ENCODE measurements at places on chromosomes 13 and 19.
A peak's percentile ranks its signal among the peaks of the same experiment; 100 is the strongest.

GRCh38 chr13:21694831-21695230, 24.0 kb downstream of the FGF9 start:
- DNase-seq = no peak

GRCh38 chr19:46134527-46134926, 10.0 kb upstream of the IGFL3 start:
- DNase-seq = peak; percentile 27

GRCh38 chr19:33462112-33462791, 59.3 kb downstream of the PEPD start:
- DNase-seq = no peak

DNA sequence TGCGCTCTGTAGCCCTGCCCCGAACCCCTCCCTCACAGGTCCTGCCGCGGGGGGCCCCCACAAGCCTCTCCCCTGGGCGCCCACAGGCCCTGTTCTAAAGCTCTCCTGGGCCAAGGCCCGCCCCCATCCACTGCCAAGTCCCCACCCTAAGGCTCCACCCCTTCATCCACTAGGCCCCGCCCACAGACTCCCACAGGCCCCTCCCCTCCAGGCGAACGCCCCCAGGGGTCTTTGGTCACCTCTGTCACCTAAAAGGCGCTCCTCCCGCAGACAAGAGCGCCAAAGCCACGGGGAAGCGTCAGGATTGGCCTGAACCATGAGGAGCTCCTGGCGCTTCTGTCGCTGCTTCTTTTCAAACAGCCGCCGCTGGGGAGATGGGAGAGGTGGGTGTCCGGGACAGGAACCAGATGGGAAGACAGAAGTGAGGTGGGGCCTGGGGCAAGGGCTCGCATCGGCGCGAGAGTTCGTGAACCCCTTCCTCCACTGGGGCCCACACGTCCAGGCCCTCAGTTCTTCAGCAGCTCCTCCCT, 2.3 kb downstream of the TULP2 start:
- DNase-seq = peak; percentile 47

DNA sequence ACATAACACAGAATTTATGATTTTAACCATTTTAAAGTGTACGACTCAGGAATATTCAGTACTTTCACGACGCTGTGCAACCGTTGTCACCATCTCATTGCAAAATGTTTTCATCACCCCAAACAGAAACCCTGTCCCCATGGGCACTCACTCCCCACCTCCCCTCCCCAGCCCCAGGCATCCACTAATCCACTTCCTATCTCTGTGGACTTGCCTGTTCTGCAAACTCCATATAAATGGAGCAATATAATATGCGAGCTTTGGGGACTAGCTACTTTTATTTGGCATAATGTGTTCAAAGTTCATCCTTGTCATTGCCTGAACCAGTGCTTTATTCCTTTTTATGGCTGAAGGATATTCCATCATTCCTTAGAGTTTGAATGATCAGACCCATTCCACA, 7.3 kb upstream of the INSR start:
- DNase-seq = no peak

DNA sequence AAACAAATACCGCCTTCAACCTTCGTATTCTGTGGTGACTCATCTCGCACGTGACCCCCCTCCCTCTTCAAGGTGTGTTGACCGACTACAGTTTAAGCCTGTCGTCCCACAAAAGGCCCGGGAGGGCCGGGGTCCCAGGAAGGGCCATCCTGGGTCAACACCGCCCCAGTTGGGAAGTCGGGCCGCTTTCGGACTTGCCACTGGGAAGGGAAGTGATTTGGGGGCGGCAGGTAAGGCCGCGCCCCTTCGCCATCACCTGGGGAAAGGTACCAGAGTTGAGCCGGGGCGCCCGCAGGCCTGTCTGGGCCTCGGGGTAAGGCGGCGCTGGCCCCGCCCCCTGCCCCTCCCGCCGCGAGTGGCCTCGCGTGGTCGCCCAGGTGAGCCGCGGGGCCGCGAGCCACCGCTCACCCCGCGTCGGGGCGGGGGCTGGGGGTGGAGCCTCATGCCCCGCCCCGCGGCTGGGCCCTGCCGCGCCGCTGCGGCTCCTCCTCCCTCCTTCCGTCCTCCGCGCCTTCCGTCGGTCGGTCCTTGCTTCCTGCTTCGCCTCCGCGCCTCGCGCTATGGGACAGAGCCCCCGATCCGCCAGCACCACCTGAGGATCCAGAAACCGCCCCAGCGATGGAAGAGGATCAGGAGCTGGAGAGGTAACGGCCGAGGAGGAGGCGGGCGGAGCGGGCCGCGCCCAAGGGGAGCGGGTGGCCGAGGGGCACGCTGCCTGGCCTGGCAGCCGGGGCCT, at the start of gene POLR1D:
TSS of gene POLR1D (plus strand) at position 527 of the 736 bp plus-strand sequence. CDS start at position 619, 92 bp downstream.
- DNase-seq = peak; percentile 75

DNA sequence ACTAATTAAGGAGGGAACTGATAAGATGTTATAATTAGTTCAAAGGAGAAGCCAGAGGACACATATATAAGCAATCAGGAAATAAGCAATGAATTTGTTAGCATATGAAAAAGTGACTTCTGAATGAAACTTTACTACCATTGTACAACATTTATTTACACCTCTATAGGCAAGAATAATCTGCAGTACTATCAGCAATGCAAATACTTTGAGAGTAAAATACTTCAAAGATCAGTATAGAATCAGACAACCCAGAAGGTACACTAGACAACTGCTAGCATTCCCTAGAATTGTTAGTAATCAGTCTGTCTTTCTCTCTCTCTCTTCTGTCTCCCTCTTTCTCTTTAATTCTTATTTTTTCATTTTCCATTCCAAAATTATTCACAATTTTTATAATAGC, 196.8 kb upstream of the ATXN8OS start:
- no peak for DNase-seq

DNA sequence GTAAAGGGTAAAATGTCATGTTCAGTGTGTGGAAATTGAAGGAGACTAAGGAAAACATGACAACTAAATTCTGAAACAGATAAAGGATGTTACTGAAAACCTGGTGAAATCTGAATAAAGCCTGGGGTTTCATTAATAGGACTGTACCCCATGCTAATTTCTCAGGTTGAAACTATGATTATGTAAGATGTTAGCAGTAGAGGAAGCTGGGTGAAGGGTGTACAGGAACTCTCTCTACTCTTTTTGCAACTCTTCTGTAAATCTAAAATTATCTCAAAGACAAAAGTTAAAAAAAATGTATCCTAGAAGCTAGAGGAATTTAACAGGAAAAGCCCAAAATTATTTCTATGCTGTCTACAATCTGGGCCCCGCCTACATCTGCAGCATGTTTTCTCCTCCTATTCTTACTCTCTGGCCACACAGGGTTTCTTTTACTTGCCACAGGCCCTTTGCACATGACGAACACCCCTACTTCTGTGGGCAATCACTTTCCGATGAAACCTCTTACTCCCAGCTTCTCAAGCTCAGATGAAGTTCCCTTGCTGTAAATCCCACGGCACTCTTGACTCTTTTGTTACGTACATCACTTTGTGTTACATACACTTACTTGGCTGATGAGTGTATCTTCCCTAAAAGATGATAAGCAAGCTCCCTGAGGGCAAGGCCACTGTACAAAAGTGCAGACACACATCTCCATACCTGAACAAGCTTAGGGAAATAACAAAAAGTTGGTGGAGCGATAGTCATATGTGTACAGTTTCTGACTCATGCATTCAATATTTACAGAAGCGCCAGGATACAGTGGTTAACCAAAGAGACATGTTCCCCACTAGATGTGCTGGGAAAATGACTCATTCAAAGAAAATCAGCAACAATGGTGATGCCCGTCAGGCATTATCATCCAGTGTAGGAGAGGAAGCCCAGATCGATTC, 32.6 kb downstream of the RUBCNL start:
- peak; percentile 96 for DNase-seq

DNA sequence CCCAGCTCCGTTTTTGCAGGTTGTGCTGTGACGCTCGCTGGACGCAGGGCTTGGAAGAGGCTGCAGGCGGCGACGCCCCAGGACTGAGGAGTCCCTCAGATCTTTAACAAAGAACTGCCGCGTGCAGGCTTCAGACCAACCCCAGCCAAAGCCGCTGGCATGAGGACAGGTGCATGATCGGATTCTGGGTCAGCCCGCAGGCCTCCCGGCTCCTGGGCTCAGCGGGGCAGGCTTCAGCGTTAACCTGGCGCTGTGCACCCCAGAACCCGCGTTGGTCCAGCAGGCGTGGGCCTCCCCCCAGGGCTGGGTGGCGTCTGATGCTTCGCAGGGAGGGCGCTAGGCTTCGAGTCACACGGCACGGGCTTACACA, 920 bp upstream of the TIMM13 start:
- no peak for DNase-seq

- no peak for DNase-seq
These were observed 77.0 kb upstream of the ZNF507 start for GRCh38 chr19:32268381-32268780.

GRCh38 chr13:60267498-60268202, 103.9 kb upstream of the DIAPH3 start:
- no peak for DNase-seq

DNA sequence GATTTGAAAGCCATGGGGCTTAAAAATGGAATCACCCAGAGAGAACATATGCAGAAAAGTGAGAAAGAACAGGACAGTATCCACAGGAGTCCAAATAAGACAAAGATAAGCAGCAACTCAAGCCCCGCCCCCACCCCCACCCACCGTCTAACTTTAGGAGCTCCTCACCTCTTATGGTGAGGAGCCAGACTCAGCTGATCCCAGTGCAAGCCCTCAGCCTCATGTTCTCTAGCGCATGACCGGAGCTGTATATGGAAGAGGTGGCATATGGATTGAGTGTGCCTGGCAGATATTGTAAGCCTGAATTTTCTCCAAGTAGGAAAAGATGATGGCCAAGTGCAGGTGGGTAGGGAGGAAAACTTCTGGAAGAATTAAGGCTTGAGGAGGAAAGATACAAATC, 36.4 kb upstream of the DCT start:
- no peak for DNase-seq

- DNase-seq = peak; percentile 45
These were observed 217.5 kb downstream of the ABCC4 start for GRCh38 chr13:95083758-95084157.

GRCh38 chr19:34365463-34366401, 736 bp downstream of the GPI start:
- peak; percentile 26 for DNase-seq

GRCh38 chr19:2099937-2100718, 3.4 kb downstream of the IZUMO4 start:
- no peak for DNase-seq

DNA sequence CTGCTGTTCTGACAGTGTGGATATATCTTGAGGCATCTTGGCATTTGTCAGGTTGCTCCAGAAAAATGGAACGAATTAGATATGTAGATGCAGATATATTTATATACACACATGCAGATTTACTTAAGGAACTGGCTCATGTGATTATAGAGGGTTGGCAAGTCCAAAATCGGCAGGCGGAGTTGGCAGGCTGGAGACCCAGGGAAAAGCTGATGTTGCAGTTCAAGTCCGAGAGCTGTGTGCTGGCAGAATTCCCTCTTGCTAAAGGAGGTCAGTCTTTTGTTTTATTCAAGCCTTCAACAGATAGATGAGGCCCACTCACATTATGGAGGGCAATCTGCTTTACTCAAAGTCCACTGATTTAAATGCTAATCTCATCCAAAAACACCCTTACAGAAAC, 24.4 kb upstream of the CSNK1A1L start:
- DNase-seq = no peak

- peak; percentile 24 for DNase-seq
These were observed 5.4 kb upstream of the LRFN1 start for GRCh38 chr19:39325778-39326665.

DNA sequence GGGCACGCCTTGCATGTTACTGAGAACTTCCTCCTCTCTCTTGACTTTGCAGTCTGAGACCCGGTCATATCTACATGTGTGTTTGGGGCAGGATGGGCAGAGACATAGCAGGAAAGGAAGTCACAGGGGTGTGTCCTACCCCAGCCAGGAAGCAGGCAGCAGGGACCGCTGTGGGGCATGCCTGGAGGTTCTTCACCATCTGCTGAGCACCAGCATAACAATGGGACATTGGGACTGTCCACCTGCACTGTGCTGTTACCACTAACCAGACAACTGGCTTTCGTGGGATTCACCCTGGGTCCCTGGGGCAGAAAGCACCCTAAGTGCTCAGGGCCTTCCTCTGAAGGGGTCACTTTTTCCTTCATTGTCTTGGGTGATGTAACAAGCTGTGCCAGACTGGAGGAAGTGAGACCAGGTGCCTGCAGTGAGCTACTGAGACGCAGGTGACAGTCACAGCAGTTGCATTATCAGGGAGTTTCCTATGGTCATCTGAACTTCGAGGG, 2.6 kb upstream of the HAUS5 start:
- DNase-seq = no peak

DNA sequence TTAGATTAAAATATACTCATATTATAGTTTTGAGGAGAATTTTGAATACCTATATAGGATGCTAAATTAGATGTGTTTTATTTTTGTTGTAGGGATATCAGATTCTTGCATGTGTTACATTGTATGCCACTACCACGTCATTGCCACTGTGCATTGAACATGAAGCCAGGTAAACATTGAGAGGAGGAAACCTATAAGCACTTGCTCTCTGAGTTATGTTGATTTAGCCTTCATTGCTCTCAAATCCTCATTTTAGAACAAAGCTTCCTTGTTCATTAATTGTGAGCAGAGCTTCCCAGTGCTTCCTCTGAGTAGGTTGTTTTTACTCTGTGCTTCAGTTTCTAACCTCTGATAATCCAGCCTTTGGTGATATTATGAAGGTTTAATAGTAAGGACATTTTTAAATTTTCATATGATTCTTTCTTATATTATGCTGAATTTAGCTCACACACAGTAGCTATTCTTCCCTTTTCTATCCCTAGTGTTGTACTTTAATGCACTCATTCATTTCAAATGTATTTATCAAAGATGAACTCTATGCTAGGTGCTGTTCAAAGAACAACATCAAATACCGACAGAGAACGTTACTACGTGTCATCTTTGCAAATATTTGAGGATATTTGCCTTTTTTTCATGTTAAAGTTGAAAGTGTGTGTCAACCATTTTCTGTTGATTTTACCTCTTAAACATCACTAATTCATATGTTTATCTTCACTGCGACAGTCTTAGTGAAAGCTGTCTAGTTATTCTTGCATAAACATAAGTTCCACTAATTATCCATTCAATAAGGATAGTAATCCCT, 1448.0 kb upstream of the MIR17HG start:
- DNase-seq = no peak

DNA sequence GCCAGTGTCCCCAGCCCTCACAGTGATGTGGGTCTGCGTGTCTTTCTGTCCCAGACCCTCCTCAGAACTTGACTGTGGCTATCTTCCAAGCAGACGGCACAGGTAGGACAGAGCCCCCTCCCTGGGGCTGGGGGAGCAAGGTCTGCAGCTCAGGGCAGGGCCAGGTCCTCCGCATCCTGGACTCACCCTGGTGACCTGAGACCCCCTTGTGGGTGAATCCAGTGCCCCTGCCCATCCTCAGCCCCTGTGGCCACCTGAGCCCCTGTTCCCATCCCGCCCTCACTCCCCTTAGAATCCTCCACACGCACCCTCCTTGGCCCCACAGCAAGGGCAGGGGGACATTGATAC, 39.0 kb upstream of the CD33 start:
- no peak for DNase-seq
